Lung microvascular endothelial cell (primary cell): ENCODE measurements at places on chromosomes 2 and 18.

- DNase-seq, result no peak
These were observed 92.8 kb upstream of the TAF1B start for GRCh38 chr2:9750224-9751215.

DNA sequence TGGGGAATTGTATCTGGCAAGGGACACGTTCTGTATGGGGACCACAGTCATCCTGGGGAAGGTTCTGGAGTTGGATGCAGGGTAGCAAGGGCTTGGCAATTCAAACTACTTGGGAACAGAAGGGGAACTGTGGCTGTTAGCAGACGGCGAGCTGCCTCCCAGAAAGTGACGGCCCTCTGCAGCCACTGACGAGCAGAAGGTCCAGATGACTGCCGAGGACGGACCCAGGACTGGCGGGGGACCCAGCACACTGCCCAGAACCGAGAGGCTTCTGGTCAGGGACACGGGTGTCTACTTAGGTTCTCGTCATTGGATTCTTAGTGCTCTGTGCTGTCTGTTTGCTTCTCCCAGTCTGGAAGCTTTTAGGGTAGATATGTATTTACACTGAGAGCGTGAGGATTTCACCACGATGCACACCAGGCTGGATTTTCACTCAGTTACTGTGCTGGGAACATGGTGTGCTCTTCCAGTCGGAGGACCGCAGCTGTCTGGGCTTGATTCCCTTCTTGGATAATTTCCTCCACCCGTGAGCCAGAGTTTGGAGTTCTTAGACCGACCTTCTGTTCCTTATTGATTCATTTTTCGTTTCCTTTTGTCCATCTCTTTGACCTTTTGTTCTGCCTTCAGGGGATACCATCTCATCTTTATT lies 13.4 kb downstream of the GPR35 start:
- DNase-seq, result no peak

DNA sequence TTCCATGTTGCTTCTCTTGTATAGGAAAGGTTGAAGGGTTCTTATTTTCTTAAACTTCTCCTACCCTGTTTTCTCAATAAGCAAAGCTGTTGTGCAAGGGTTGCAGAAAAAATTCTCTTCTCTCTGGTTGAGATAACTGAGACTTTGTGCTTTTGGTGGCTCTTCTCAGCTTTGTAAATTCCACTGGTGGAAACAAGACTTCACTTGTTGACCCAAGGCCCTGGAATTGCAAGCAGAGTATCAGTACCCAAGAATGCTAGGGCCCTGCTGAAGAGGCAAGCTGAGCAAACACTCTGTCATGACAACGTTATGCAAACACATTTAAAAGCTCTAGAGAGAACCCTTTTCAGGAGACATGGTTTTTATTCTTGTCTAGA lies 294.7 kb upstream of the EPAS1 start:
- no peak for DNase-seq

- peak; percentile 24 for DNase-seq
These were observed 85.0 kb downstream of the WDSUB1 start for GRCh38 chr2:159201360-159202063.

- DNase-seq, result no peak
These were observed 57.3 kb upstream of the C2orf15 start for GRCh38 chr2:99084256-99084655.

DNA sequence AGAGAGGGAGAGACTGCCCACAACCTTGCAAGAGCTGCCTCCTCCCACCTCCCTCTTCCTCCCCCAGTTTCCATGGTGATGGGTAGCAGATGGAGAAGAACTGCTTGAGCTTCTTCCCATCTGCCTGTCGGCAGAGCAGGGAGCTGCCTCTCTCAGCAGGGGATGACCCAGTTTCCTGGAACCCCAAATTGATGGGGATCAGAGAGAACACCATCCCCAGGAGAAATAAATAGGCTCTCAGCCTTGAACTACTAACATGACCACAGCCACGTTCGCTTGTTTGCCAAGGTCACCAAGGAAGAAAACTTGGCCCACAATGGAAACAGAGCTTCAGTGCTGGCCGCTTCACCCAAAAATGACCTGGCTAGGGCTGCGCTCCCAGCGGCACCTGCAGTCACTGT lies 82.2 kb downstream of the ADD2 start:
- no peak for DNase-seq

GRCh38 chr2:186695081-186695756 lies 1.4 kb downstream of the FAM171B start:
- DNase-seq, result peak; percentile 34

DNA sequence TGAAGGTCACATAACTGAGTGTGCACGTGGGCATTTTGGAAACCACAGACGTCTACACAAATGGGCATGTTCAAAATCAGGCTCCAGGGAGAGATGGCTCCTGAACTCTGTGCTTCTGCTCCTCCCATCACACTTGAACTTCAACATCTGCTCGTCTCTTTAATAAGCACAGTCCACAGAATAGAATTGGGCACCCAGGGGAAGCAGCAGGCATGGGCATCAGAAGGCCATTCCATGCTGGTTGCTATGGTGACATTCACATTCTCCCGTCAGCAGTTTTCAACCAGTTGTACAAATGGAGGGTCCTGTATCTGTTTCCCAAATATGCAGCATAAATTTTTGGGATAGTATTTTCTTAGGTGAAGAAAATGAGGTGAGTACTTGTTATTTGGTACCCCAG lies 183.7 kb upstream of the COPS8 start:
- no peak for DNase-seq

DNA sequence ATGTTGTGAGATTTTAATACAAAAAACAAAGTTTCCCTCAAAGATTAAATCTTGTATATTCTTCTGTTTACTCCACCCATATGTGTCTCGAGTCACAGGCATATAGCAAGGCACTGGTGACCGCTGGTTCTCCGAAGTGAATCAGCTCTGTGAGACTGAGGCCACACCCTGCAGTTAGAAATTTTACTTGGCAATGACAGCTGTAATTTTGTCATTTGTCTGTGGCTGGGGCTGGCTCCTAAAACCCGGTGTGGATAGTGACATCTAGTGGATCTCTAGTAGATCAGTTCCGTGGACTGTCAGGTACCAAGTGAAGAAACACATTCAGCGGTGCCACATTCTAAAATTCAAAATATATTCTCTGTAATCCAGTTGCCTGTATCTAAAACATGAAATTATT lies 278.0 kb downstream of the NEDD4L start:
- peak; percentile 76 for DNase-seq
